ENCODE measurements at places on chromosomes 6 and 20.

DNA sequence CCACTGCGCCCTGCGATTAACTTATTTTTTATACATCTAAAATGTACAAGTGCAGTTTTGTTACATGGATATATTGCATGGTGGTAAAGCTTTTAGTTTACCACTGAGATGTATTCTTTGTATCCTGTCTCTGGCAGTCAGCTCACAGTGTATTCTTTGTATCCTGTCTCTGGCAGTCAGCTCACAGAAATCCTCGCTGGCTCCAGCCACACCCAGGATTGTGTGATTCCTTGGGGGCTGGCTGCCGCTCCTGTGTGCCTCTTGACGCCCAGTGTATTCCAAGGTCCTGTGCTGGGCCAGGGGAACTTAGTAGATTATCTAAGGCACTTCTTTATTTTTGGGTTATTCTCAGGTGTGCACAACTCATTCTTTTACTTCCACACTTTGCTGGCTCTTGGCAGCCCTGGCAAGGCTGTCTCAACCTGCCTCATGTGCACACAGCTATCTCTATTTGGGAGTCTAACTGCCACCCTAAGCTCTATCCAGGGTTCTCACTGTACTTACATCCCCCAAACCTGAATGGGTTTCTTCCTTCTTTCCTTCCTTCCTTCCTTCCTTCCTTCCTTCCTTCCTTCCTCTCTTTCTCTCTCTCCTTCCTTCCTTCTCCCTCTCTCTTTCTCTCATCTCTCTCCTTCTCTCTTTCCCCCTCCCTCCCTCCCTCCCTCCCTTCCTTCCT, 12.4 kb upstream of the RNF24 start:
- no peak for DNase-seq

- no peak for DNase-seq
Measured at GRCh38 chr6:132872923-132873322, 58.6 kb downstream of the RPS12 start.

- no peak for DNase-seq
Measured at GRCh38 chr6:41785254-41785653, 2.2 kb upstream of the TOMM6 start.

DNA sequence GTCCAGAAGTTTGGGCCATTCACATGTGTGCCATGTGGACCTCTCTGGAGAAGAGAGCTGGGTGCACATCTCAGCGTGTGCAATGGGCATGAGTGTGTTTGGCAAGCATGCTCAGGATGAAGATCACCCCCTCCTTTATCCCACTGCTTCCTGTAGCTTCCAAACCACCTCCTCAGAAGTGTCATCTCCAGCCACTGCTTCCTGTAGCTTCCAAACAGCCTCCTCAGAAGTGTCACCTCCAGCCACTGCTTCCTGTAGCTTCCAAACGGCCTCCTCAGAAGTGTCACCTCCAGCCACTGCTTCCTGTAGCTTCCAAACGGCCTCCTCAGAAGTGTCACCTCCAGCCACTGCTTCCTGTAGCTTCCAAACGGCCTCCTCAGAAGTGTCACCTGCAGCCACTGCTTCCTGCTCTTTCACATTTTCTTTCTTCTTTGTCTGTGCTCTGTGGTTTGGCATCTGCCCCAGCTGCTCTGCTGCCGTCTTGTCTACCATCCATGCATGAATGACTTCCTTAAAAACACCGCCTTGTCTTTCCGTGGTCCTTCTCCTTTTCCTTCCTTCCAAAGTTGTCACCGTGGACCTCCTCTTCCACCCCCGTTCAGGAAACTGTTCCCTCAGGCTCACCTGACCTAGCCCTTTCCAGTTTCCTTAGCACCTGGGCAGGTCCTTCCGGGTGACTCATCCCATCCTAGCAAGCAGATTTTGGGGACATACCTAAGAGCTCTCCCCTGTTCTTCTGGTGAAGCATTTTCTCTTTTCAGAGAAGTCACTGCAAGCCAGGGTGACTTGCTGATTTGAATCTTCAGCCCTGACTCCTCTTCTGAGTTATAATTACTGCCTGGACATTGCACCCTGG, 43.5 kb upstream of the TIAM2 start:
- no peak for DNase-seq

GRCh38 chr6:20252311-20252710, 40.0 kb upstream of the MBOAT1 start:
- DNase-seq = no peak

- no peak for DNase-seq
Measured at GRCh38 chr6:87832025-87832825, 130.2 kb upstream of the AKIRIN2 start.

DNA sequence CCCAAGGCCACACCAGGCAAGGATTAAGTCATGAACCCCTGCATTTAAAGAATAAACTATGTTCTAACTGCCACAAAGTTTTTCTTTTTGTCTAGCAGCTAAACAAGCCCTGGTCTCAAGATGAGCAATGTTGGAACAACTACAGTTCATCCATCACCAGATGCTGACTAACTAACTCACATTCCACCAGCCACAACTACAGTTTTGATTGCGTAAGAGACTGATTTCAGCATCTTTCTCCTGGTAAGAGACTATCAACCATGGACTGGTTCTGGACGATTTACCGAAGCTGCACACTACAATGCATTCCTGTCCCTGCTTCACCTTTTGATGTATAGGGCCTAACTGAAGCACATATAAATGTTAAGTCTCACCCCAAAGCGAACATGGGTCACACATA, 43.0 kb downstream of the F13A1 start:
- DNase-seq = no peak

DNA sequence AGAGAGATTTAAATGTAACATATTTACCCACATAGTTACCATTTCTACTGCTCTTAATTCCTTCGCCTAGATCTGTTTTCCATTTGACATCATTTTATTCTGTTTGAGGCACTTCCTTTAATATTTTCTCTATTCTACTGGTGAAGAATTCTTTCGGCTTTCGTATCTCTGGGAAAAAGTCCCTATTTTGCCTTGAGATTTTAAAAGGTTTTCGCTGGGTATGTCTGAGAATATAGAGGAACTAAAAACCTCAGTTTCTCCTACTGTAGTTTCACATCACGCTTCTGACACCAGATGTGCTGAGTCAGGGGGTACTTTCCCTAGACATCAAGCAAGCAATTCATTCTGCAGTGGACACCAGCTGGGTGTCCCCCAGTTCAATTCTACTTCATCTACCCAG, 61.7 kb downstream of the E2F3 start:
- no peak for DNase-seq

- no peak for DNase-seq
Measured at GRCh38 chr6:109260126-109260525, 122.1 kb downstream of the CD164 start.

- no peak for DNase-seq
Measured at GRCh38 chr6:145784683-145785082, 29.9 kb downstream of the FBXO30 start.

DNA sequence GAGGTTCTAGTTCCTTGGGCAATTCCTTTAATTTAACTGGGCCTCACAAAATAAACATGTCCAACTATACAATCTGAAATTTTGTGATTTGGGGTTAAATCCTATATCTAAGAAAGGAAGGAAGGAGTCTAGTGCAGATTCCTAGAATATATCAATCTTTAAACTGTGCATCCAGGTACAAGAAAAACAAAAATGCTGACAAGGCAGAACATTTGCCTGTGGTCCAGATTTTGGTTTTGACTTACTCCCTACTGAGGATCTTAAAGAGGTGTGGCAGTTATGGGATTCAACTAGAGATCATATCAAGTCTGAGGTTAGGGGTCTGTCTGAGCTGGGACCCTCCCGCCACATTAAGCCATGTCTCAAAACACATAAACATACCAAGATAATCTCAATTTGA, 17.7 kb upstream of the COX7A2 start:
- DNase-seq = no peak

DNA sequence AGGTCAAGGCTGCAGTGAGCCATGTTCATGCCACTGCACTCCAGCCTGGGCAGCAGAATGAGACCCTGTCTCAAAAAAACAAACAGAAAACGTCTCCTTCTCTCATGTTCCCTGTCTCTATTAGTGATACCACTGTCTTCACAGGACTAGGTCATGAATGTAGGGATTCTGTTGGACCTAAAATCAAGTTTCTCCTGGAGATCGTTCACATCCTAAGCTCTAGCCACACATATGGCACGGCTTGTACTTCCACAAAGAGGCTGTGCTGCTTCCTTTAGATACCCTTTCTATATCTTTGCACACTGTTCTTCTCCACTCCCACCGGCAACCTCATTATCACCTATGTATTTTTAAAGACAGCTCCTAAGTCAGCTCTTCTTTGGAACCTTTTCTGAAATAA, 96.5 kb downstream of the ADGRG6 start:
- no peak for DNase-seq

GRCh38 chr6:42599558-42599957, 35.7 kb downstream of the UBR2 start:
- DNase-seq = no peak

- no peak for DNase-seq
Measured at GRCh38 chr6:20724443-20725190, 190.4 kb downstream of the CDKAL1 start.

- DNase-seq = no peak
Measured at GRCh38 chr6:135796643-135797305, 54.7 kb upstream of the PDE7B start.

DNA sequence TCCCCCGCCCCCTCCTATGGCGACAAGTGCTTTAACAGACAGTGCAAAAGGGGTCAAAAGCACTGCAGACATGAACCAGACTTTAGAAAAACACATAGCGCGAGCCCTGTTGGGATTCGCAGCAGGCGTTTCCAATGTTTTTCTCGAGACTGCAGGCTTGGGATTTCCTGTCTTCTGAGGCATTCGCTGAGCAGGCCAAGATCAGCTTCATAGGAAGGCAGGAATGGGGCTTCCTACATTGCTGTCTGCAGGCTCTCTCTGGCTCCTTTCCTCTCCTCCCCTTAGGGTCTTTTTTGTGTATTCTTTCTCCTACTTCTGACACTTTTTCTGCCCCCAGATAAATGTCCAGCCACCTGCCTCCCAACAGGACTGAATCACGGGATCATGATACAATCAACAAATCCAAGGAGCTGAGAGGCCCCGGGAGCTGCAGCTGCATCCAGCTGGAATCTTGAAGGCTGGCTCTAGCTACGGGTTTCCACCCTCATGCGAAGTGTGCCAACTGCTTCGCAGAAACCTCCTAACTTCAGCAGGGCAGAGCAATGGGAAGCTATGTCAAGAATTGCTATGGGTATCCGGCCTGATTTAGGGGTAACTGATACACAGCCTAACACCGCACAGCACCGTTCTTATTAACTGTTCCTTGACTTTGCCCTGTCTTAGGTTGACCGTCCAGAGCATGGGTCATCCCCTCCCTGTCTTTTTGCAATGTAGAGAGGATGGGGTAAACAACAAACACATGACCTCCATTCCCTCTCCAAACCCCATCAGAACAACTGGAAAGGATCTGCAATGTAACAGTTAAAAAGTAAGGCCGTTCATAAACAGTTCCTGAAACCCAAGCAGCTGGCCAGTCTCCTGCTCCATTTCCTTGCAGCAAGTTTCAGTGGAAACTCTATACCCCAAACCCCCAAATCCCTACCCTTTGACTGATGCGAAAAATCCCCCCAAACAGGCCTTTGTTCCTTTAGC, 31.5 kb downstream of the SNX5 start:
- no peak for DNase-seq

DNA sequence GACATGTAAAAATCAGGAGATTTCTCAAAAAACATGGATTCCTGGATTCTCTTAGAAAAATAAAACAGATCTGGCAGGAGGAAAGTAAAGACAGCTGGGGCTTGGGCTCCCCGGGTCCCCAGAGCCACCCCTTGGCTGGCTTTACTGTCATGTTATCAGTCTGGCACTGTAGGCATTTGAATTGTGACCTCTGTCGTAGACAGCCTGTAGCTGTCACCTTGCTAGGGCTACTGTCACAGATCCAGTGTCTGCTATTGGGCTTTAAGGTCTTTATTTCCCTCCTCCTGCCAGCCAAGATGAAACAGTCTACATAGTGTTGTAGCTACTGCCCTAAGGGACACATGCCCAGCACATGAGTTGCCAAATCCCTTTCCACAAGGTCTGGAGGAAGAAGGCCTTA, 37.5 kb downstream of the ABRACL start:
- no peak for DNase-seq

- DNase-seq = no peak
Measured at GRCh38 chr6:157438611-157439111, 57.7 kb downstream of the ZDHHC14 start.

GRCh38 chr20:63598479-63599395, 24.7 kb upstream of the HELZ2 start:
- DNase-seq = no peak

GRCh38 chr6:121732641-121733040, 297.2 kb downstream of the GJA1 start:
- DNase-seq = no peak

GRCh38 chr20:19888269-19888671, 128.9 kb upstream of the NAA20 start:
- DNase-seq = no peak

DNA sequence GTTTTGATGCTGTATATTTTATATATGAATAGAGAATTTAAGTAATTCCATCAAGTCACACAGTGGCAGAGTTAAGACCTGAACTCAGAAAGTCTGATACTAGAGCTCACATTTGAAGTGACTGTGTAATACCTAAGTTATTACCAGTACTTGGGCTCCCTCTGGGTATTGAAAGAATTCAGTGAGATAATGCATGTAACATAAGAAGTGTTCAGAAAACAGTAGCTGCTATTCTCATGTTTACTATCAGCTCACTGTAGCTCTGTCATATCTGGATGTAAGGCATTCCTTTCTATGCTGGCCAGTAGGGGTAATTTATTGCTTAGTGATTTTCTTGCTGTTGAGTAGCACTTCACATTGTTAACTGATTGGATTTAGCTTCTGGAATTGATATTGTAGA, 44.6 kb downstream of the NKX2-4 start:
- no peak for DNase-seq

- no peak for DNase-seq
Measured at GRCh38 chr6:31058128-31058894, 48.0 kb downstream of the MUC22 start.

DNA sequence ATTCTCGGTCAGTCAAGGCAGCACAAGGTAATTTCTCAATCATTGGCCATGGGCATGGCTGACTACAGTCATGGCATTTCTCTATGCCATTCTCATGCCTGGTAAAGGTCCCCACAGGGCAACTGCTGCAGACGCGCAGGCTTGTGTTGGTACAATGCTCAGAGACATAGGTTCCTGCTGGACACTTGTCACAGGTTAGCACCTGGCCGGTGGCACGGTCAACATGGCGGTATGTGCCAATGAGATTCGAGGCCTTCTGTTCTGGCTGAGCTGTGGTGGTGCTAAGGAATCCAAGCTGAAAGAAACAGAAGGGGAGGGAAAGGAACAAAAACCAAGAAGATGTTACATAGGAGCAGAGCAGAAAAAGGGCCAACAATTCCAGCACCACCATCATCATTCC, 23.4 kb downstream of the TNFRSF21 start:
- DNase-seq = no peak

DNA sequence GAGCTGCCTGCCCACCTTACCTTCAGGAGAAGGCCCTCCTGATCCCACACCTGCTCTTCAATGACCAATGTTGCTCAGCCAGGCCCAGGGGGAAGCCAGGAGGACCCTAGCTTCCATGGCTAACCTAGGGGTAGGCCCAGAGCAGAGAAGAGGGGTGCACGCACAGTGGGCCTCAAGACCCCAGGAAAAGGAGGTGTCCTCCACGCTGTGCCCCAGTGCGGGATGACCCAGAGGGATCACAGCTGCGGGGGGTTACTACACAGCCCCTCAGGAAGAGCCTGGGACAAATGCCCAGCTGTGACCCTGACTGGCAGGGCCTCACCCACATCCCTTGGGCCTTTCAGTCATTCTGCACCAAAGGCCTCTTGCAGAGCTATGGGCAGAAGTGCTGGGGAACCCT, 31.6 kb upstream of the APMAP start:
- DNase-seq = no peak

Measured in activated CD4-positive, CD25-positive, alpha-beta regulatory T cell treated with anti-CD3 and anti-CD28 coated beads, Interleukin-2, amount 50 U/mL, for 16 hours (primary cell).